NCI-H2107 (cell line): ENCODE measurements at places on chromosomes 13 and 19.

DNA sequence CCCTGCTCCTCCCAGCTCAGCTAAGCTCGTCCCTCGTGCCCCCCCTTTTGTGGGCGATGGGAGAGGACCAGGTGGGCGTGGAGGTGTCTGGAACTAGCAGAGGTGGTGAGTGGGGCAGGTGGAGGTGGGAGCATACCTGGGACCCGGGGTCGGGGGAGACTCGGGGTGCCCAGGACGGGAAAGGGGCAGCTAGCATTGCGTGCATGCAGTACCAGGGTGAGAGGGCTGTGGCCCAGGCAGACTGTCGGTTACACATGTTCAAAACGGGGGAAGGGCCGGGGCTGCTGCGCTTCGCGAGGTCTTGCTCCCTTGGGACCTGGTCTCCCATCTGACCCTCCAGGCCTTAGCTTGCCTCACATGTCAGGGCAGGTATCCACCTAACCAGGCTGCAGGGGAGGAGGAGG lies 9.1 kb downstream of the TLE5 start:
- no peak for DNase-seq

DNA sequence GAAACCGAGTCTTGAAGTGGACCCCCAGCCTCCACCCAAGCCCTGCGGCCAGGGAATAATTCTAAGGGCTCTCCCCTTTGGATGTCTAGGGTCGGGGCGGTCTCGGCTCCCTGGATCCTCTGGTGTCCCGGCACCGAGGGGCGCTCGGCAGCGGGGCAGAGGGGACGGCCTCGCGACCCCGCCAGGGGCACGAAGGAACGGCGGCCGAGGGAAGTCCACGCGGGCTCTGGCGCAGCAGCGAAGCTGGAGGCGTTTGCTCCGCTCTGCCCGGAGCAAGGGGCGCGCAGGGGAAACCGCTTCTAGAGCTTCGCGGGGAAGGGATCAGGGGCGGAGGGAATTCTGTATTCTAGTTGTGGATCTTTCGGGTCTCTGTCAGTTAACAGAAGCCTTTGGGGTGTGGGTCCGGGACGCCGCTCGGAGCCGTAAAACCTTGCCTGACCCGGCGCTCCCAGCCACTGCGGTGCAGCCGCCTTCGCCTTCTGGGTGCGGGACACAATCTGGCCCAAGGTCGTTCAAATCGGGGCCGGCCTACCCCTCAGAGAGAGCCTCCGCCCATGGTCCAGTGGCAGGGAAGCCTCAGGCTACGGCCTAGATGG lies 118.2 kb downstream of the KCNRG start:
- no peak for DNase-seq

DNA sequence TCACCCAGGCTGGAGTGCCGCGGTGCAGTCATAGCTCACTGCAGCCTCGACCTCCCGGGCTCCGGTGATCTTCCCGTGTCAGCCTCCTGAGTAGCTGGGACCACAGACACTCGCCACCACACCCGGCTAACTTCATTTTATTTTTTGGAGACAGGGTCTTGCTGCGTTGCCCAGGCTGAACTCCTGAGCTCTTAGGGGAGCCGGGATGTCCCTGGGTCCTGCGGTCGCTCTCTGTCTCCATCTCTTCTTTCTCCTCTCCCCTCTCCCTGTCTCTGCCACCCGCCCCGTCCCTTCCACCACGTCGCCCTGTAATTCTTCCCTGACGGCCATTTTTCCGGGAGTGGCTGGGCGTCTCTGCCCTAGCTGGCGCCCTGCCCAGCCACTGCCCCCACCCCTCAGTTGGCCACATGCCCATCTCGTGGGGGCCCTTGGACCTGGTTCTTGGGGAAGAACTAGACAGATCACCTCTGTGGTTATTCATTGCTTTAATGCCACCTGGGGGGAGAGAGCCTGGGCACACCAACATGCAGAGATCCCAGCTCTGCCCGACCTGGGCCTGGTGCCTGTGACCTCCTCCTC lies 18.9 kb downstream of the ARID3A start:
- DNase-seq = no peak

- no peak for DNase-seq
These were observed 61.8 kb upstream of the KCTD15 start for GRCh38 chr19:33734913-33735312.

GRCh38 chr13:50345804-50346203 lies 330.6 kb downstream of the KCNRG start:
- DNase-seq = no peak
